ENCODE measurements at places on chromosomes 12 and 14.

DNA sequence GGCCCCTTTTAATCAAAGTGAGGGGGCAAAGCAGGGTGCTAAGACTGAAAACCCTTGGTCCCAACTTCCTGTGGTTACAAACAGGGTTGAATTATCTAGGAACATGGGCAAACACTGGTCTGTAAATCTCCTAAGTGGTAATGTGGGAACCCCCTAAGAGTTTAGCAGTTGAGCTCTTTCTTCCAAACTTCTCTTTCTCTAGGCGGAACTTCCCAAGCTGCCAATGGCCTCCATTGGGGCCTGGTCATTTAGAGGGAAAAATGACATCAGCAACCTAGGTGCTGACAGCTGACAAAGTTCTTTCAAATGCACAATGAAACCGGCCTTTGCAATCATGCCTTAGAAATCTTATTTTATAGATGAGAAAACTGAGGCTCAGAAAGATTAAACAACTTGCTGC, 17.7 kb downstream of the HEBP1 start:
- no peak for DNase-seq

DNA sequence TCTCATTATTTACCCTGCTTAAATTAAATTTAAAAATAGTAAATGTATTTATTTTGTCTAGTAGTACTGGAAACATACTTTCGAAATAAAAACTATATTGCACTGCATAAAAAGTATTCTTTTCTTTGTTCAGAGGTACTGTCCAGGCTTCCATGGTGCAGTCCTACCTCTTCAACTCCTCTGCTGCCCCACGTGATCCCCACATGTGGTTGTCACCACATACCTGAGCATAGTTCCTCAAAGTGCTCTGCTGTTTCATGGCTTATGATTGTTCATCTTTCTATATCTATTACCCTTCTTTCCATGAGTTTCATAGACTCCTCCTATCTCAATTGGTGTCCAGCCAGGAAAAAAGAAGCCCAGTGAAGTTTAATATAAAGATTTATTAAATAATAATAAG, 317.5 kb upstream of the OR4E1 start:
- DNase-seq = no peak

- no peak for DNase-seq
Observed at GRCh38 chr12:49022558-49023178, 4.1 kb upstream of the PRKAG1 start.

DNA sequence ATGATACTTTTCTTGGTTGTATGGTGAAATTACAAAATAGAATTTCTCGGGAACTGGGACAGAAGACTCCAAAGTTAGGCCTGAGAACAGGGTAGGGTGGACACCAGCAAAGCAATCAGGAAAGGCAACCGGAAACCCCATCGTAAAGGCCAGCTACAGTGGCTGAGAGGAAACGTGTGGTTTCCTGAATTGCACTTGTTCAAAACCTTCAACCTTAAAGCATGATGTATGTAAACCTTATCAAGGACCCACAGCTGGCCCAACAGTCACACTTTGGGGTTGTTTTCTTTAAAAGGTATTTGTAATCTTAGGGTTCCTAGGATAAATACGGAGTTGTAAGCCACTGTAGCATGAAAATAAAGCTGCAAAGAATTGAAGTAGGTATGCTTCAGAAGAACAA, 2.2 kb upstream of the PTGDR start:
- DNase-seq = no peak

GRCh38 chr14:101022916-101023435, 119.5 kb upstream of the RTL1 start:
- no peak for DNase-seq

DNA sequence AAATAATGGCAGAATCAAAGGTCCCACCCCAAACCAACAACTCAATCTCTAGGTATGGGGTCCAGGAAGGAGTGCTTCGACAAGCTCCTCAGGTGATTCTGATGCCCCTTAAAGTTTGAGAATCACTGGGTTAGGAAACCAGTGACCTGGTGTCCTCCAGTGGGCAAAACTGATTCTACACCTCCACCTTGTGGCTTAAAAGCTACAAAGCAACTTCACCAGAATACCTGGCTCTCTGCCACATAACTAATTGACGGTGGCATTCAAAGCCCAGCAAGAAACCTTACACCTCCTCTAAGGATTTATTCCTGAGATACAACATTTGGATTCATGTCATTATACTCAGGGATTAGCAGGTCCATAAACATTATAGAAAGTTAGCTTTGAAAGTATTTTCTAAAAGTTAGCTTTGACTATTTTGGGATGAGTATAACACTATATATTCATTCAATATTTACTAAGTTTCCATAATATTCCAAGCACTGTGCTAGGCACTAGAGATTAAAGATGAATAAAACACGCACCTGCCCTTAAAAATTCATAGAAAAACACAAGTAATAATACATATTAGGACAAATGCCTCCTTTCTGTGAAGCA, 45.4 kb downstream of the DCAF5 start:
- peak; percentile 12 for DNase-seq

DNA sequence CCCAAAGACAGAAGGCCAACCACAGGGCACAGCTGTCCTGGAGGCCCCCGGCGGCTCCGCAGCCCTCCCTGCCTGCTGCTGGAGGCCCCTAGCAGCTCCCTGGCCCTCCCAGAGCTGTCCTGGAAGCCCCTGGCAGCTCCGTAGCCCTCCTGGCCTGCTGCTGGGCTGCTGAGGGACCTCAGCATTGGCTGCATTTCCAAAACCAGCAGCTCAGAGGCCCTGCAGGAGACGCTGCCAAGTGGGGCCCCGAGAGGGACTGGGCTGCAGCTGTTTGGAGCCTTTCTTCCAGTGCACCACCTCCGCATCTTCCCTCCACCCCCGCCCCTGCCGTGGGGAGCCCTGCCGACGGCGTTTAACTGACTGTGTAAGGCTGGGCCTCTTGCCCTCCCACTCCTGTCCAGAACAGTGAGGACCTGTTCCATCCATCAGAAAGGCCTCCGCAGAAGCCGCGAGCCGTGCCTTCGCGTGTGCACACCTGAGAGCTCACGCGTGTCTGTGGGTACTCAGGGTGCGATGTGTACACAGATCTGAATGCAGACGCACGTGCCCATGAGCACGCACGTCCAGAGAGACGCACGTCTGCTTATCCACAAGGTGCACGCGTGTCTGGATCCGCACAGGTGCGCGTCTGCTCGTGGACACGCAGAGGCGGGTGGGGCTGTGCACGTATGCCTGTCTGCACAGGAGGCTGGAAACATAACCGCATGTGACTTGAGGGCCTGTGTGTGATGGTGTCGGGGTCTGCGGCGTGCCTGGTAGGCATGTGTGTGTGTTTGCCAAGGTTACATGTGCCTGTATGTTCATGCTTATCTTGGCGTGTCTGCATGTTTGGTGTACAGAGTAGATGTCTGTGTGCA, 57.0 kb upstream of the FBRSL1 start:
- DNase-seq = no peak

DNA sequence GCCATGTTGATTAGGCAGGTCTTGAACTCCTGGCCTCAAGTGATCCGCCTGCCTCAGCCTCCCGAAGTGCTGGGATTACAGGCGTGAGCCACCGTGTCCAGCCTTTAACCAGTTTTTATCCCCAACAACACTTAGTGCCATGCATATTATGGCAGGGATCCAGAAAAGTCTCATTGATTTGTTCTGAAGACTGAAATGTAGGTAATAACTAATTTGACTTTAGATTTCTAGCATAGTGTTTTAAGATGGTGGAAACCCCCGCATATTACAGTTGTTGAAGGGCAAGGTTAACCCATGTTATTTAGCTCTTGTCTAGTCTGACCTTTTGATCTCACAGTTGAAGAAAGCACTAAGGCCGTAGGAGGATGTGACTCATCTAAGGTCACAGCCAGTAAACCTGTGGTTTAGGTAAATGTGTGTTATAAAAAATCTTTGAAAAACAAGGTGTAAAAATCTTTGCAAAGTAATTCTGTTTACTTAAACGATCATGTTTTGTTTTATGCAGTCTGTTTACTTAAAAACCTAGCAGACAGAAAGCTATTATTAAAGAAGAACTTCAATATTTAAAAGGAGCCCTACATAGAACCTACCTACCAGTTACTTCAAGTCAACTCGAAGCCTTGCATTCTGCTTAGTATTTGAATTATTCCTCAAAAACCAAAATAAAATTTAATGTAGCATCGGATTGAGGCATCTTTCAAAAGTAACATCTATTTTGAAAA, 24.8 kb downstream of the BICDL1 start:
- peak; percentile 53 for DNase-seq

- no peak for DNase-seq
Observed at GRCh38 chr14:104864267-104865080, 594 bp upstream of the CEP170B start.

- no peak for DNase-seq
Observed at GRCh38 chr14:94682061-94682516, 69.9 kb downstream of the SERPINA3 start.

- peak; percentile 20 for DNase-seq
Observed at GRCh38 chr14:88013750-88014349, 8.9 kb downstream of the GPR65 start.

- no peak for DNase-seq
Observed at GRCh38 chr14:88933191-88933590, 108.7 kb downstream of the TTC8 start.

DNA sequence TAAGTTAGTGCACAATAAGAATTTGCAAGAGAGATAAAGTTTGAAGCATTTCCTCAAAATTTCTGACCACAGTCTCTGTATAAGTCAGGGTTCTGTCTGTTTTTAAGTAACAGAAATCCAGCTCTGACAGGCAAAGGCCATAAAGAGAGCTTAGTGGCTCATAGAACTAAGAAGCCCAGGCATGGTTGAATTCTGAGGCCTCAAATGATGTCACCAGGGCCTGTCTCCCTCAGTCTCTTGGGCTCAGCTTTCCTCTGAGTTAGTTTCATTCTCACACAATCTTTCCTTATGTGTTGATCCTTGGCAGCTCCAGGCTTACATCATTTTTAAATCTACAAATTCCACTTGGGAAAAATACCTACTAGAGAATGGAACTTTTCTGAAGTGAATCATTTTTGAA, 173.4 kb upstream of the ATP2B1 start:
- DNase-seq = no peak

GRCh38 chr14:80504781-80505180, 293.5 kb upstream of the DIO2 start:
- DNase-seq = no peak

DNA sequence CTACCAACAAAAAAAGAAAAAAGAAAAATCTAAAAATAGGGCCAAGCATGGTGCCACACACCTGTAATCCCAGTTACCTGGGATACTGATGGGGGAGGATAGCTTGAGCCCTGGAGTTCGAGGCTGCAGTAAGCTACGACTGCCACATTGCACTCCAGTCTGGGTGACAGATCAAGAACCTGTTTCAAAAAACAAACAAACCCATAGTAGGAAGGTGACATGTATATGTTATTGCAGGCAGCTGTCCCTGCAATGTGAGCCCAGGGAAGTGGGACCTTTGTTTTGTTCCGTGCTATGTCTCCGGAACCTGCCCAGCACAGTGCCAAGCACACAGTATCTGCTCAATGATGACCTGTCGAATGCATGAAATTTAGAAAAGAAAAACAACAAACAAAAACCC, 37.2 kb upstream of the YY1 start:
- DNase-seq = no peak

- DNase-seq = no peak
Observed at GRCh38 chr14:49895480-49895879, 2.6 kb downstream of the ARF6 start.

DNA sequence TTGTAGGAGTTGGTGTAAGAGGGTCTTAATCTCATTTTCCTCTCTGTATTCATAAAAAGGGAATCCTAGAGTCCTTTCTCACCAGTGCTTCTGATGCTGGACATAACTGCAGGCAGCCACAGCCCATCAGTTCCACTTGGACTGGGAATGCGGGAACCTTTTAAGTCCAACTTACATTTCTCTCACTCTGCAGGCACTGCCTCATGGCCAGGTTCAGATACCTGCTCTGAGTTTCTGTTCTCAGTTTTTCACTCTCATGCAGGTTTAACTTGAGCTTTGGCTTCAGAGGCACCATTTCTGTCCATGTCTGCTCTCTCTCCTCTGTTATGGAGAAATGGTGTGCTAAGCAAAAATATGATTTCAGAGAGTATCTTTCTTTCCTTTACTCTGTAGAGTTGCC, 4.2 kb downstream of the ACVR1B start:
- DNase-seq = no peak

- DNase-seq = no peak
Observed at GRCh38 chr12:15299947-15300346, 22.4 kb upstream of the PTPRO start.

- no peak for DNase-seq
Observed at GRCh38 chr12:57896434-57897201, 44.7 kb upstream of the ATP23 start.

- no peak for DNase-seq
Observed at GRCh38 chr14:68412505-68413465, 380.1 kb downstream of the ZFP36L1 start.

- no peak for DNase-seq
Observed at GRCh38 chr12:2732290-2732689, 62.5 kb upstream of the FKBP4 start.

GRCh38 chr12:89862511-89863445, 154.1 kb upstream of the ATP2B1 start:
- DNase-seq = no peak

DNA sequence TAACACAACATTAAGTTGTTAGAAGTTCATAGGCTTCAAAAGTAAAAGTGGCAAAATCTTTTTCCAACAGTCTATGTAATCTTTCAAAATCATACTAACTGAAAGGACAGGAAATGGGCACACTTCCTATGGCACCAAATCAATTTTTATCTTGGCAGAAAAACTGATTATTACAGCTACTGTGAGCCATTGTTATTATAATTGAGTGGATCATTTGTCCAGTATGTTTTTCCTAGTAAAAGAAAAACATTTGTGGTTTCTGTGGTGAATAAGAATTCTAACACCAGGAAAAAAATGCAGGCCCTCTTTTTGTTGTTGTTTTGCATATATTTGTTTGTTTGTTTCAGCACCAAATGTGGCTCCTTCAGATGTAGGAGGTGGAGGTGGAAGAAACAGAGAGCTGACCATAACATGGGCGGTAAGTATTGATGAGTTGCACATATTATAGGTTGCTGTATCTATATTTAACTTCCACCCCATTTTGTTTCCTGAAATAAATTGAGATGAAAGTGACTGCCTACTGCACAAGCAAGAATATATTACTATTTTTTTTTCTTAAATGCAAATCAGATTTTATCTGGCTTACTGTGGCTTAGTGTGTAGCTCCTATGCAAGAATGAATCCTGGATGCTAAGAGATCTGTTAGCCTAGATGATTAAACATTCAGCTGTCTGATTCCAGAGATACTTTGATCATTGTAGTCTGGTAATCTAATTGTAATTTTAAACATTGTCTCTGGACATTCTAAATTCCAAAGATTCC, 174.1 kb upstream of the PDZRN4 start:
- no peak for DNase-seq

GRCh38 chr14:24780281-24780680, 146.3 kb upstream of the GZMB start:
- no peak for DNase-seq

Measured in GM18507 (cell line).